ENCODE measurements at places on chromosomes 2 and 18. TPM values are rescaled to one million over a fixed set of nuclear protein-coding genes. Genes with fewer than 3 reads are reported as not detected.

The CYP26B1 gene
- 7.0 TPM for total RNA-seq

The GREB1 gene
- total RNA-seq = 2.9 TPM

The DTNA gene
- total RNA-seq = 208 TPM

The FTCDNL1 gene
- total RNA-seq = 2.3 TPM

The TYMS gene
- total RNA-seq = 1.9 TPM

The NETO1 gene
- 0.83 TPM for total RNA-seq

The ANKRD62 gene
- total RNA-seq = not detected

Measured in cardiac septum (tissue), 1 donor.